CD4-positive, CD25-positive, alpha-beta regulatory T cell (primary cell): ENCODE measurements at places on chromosomes 5 and 9. TPM values are rescaled to one million over a fixed set of nuclear protein-coding genes. Genes with fewer than 3 reads are reported as not detected.

DNA sequence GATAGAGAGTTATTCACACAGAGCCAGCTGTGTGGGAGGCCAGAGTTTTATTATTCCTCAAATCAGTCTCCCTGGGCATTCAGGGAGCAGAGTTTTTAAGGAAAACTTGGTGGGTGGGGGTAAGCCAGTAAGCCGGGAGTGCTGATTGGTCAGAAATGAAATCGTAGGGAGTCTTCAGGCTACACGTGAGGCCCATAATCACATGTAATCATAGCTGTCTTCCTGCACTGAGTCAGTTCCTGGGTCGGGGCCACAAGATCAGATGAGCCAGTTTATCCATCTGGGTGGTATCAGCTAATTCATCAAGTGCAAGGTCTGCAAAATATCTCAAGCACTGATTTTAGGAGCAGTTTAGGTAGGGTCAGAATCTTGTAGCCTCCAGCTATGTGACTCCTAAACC lies 10.8 kb upstream of the TTC39B start:
- no peak for DNase-seq

The PCDHGA2 gene
- not detected for total RNA-seq

The RFESD gene
- 2.2 TPM for total RNA-seq

GRCh38 chr9:107487521-107488374 lies 1.8 kb downstream of the KLF4 start:
- DNase-seq = peak; percentile 26

DNA sequence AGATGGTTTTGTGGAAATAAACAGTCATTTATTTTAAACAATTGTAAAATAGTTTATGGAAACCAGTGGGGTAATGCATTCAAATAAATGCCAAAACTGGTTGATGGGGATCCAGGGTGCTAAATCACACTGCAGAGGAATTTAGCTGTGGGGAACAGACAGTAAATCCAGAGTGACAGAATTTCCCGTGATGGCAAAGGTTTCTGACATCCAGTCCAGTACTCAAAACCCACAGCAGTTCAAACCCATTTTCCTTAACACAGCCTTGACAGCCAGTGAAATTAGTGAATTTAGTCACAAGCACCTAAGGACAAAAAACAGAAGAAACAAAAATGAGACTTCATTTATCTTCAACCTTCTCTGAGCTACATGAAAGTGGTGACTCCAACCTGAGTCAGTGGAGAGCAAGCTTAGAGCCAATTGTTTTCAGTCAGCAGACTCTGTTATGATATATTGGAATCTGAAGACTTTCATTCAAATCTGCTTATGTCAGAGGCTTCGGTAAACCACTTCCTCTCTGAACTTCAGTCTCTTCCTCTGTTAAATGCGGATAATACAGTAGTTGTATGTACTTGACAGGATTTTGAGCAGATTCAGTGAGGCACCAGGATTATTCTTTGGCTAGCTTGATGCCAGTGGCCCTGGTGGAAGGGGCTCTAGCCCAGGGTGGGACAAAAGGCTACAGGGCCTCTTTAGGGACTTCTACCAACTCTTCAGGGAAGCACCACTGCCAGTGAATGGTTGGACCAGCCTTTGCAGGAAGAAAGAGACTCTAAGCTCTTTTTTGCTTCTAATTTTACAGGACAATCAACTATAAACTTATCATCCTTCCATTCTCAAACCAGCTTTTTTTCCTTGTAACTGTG lies 185.3 kb downstream of the MAPKAP1 start:
- DNase-seq = peak; percentile 87

GRCh38 chr5:157108976-157109375 lies at the start of gene HAVCR2:
TSS of gene HAVCR2 (minus strand) at chr5:157109044. CDS start at chr5:157108983, 61 bp downstream.
- DNase-seq = peak; percentile 89

The KIF4B gene
- total RNA-seq = not detected

DNA sequence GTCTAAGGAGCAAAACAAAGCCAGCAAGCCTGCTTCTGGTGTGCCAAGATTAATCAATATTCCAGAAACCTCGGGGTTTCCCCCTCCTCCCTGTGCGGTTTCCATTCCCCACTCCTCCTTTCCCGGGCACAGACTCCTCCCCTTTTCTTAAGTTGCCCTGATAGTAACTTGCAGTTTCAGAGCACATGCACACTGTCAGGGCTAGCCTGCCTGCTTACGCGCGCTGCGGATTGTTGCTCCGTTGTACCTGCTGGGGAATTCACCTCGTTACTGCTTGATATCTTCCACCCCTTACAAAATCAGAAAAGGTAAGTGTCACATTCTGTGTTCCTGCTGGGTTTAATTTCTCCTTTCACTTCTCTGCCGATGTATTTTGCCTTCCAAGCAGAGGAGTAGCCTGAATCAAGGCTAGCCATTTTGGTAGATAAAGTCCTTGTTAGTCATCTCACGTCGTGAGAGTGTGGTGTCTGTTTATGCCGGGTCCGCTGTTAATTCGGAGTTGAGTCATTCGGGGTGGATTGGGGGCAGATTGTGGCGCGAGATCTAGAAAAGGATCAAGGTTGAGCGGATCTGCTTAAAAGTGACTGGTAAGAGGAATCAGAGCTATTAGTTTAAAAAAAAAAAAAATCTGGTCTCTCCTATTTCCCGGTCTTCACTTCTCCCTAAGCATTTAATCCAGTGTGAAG lies at the start of gene SLC1A3:
TSS of gene SLC1A3 (plus strand) at position 179 of the 686 bp plus-strand sequence. CDS start 1,818 bp downstream, outside the sequence.
- DNase-seq = peak; percentile 37

- no peak for DNase-seq
Measured at GRCh38 chr5:80437326-80437725, 29.5 kb downstream of the ZFYVE16 start.

DNA sequence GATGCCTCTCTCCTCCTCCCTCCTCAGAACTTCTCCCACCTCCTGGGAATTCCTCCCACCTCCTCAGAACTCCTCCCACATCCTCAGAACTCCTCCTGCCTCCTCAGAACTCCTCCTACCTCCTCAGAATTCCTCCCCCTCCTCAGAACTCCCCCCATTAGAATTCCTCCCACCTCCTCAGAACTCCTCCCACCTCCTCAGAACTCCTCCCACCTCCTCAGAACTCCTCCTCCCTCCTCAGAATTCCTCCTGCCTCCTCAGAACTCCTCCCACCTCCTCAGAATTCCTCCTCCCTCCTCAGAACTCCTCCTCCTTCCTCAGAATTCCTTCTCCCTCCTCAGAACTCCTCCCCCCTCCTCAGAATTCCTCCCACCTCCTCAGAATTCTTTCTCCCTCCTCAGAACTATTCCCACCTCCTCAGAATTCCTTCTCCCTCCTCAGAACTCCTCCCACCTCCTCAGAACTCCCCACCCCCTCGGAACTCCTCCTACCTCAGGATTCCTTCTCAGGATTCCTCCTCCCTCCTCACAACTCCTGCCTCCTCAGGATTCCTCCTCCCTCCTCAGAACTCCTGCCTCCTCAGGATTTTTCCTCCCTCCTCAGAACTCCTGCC lies 23.9 kb downstream of the SLC46A2 start:
- no peak for DNase-seq

DNA sequence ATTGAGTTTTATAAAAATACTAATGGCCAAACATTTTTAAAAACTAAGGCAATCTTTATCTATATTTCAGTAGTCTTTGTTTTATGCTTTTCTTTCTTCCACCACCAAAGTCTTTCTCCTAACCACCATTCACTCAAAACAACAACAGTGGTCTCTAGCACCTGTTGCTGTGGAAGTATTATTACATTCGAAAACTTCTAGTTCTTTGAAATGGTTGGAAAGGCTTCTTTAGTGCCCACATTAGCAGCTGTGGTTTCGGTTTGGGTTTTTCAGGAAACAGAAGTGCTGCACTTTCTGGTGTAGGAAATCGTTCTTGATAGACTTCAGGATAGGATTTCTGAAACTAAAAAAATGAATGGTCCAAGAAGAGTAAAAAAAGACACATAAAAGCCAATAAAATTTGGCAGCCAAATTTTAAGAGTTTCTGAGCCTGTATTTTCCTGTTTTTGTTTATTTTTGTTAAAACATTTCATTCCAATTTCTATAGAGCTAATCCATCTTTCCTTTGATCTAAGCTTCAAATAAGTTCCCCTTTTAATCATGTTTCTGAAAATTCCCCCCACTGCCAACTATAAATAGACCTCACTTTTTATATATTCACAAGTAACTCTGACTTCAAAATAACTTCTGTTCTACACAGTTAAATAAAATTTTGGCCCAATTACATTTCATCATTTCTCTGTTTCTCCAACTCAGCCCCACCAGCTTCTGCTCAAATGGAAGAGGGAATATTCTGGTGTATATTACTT lies 102.2 kb downstream of the DEPDC1B start:
- DNase-seq = no peak
